ENCODE measurements at places on chromosomes 11 and 22. TPM values are rescaled to one million over a fixed set of nuclear protein-coding genes. Genes with fewer than 3 reads are reported as not detected.
A peak's percentile ranks its signal among the peaks of the same experiment; 100 is the strongest.

- no peak for DNase-seq
These were observed 72.1 kb downstream of the CELSR1 start for GRCh38 chr22:46465345-46465720.

GRCh38 chr22:45581549-45582080 is 78.9 kb downstream of the FBLN1 start:
- no peak for DNase-seq

TMEM134 gene
- total RNA-seq, result 134 TPM

GRCh38 chr11:85989746-85990145 is 79.1 kb downstream of the PICALM start:
- no peak for DNase-seq

DNA sequence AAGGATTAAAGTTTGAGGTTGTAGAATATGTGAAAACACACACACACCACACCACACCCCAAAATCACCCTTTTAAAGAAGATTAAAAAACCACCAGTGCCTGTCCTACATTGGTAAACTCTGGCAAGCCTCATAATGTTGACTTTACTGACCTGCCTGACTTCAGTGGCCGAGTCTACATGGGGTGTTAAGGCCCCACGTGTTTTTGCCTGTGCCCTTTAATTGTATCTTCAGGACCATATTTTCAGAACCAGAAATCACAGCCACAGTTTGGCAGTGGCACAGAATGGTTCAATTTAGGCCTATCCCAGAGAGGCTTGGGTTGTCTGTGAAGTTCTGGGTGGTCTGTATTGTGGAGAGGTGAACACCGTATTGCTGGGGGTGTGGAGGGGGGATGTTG is 33.4 kb downstream of the ZBTB16 start:
- DNase-seq, result peak; percentile 54

SLC1A2 gene
- 2.2 TPM for total RNA-seq

CCDC89 gene
- 2.6 TPM for total RNA-seq

GRCh38 chr11:44711113-44711786 is 15.5 kb upstream of the TSPAN18 start:
- no peak for DNase-seq

DNA sequence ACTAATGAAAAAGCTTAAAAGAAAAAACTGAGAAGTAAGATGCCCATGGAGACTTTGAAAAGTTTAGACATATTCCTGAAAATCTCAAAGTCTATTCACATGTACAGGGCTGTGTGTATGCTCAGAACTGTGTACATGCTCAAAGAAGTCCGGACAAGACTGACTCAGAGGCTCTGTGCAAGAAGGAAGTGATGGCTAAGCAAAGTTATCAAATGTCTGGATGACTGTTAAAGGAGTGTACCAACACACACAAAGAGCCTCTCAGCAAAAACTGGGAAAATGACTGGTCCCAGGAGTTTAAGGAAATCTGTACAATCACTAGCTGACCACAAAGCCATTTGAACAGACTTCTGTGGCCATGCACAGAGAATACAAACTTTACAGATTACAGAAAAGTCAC is 33.1 kb upstream of the ARHGAP32 start:
- no peak for DNase-seq

DNA sequence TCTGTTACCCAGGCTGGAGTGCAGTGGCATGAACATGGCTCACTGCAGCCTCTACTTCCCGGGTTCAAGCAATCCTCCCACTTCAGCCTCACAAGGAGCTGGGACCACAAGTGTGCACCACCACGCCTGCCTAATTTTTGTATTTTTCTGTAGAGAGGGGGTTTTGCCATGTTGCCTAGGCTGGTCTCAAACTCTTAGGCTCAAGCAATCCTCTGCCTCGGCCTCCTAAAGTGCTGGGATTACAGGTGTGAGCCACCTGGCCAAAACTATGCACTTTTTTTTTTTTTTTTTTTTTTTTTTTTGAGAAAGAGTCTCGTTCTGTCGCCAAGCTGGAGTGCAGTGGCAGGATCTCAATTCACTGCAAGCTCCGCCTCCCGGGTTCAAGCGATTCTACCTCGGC is 12.4 kb upstream of the CLDN5 start:
- no peak for DNase-seq

- no peak for DNase-seq
These were observed 1563.7 kb upstream of the TENM4 start for GRCh38 chr11:81004576-81004975.

- DNase-seq, result no peak
These were observed 4.0 kb downstream of the YPEL4 start for GRCh38 chr11:57645689-57646085.

DNA sequence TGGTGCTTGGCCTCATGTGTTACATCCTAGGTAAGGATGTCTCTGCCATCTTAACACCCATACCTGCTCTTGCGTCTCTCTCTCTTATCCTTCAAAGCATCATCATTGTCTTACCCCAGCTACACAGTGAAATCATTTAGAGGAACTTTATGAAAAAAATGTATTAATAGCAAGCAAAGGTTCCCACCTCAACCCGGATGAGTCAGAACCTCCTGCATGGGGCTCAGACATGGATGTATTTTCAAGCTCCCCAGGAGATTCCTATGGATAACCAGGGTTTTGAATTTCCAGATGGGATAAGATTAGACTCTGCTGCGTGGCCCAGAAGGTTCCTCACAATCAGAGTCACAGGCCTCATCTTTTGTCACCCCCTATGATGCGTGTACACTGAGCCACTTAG is 89.1 kb upstream of the NNMT start:
- no peak for DNase-seq

DNA sequence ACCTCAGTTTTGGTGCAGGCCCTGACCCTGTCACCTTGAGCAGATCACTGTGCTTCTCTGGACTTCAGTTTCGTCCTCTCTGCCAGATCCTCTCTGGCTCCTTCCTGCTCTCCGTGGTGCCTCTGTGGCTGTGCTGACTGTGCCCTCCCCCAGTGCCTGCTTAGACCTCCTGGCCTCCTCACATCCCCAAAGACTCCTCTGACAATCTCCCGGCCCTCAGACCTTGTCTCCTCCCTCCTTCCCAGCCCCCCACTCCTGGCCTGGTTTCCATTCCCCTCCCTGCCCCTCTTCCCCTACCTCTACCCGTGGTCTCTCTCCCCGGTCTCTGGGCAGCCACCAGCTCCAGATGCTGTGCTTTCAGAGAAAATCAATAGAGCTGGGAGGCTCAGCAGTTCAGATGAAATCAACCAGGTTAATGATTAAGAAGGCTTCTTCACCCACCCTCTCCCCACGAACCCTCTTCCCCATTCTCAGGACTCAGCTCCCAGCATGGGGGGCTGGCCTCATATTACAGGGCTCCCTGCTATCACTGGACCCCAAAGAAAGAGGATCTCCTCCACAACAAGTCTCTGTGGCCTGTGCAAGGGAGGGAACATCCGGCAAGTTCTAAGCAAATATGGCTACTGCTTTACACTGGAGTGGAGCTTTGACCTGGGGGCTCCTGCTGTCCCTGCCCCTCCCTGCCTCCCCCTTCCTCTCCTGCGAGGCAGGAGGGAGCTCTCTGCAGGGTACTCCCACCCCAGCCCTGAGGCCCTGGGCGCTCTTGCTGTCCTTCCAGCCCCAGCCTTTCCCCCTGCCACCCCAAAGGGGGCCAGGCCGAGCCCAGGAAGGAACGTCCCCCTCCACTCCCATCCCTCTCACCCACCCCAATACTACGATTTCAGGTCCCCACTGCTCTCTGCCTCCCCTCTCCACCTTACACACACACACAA is 8.5 kb downstream of the BACE1-AS start:
- no peak for DNase-seq

DNA sequence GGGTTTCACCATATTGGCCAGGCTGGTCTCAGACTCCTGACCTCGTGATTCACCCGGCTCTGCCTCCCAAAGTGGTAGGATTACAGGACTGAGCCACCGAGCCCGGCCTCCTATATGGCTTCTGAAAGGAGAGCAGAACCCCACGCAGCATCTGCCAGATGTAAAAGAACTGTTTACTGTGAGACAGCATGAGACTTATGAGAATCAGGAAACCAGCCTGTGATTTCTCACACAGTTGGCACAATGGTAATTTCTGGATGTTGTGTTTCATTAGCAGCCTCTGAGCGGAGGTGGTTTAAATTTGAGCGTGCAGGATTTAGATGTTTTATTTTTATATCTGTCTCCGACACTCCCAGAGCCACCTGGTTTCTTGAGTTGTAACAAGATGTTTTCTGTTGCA is 33.8 kb downstream of the CEP164 start:
- no peak for DNase-seq

DNA sequence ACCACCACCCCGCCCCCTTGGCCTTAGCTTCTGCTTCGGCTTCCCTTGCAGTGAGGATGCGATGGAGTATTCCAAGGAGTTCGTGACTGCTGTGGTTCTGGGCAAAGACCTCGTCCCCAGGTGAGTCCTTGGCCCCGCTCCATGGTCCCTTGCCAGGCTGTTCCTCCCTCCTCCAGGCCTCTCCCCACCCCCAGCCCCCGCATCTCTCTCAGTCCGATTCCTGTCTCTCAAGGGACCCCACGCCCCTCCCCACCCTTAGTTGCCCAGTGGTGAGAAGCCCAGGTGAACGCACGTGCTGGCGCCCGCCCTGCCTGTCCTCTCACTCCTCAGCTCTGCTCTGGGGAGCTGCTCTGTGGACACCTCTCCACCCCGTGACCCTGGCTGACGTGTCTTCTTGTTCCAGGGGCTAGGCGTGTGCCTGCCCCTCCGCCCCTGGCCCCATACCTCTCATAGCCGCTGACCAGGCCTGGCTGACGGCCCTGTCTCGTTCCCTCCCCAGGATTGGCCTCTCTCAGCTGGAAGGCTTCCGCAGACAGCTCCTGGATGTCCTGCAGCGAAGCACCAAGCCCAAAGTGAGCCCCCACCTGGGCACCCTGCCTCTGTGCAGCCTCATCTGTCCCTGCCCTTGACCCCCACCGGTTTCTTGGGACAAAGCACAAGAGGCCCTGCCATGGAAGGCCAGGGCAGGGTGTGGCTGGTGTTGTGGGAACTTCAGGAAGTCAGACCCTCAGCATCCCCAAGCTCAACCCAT is 14.6 kb upstream of the MYRF start:
- no peak for DNase-seq

TRAPPC4 gene
- 51.8 TPM for total RNA-seq

DNA sequence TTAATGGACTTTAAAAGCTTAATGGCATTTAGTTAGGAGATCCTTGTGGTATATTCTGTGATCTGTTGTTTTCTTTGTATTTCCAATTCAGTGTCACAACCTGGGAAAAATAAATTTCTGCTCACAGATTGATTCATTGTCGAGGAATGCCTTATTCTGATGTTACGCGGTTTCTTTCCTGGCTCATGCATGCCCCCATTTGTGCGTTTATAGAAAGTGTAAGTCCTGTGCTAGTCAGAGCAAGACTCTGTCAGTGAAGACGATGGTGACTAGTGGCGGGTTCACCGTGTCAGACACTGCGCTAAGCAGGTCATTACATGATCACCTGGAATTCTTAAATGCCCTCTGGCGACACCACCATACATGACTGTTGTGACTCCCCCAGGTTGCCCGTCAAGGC is 169.4 kb downstream of the TBC1D22A start:
- no peak for DNase-seq

LRRC10B gene
- total RNA-seq, result 0.71 TPM

DNA sequence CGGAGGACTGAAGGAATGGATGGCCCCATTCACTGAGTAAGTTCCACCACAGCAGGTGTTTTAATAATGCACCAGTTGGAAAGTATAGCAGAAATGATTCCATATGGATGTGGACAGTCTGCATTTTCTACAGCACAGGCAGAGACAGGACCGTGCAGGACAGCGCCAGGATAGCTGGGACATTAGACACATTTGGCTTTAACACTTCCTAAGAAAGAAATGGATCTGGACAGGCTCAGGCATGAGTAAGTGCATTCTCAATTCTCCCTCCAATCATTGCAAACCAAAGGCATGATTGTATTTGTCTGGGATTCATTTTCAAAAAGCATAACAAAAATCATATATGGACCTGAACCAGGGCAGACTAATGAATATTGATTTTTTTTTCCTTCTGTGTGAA is 233.0 kb upstream of the POU2AF2 start:
- no peak for DNase-seq

- peak; percentile 63 for DNase-seq
These were observed 32.2 kb downstream of the ZBTB16 start for GRCh38 chr11:114091516-114092397.

GRCh38 chr11:72333661-72334060 is 89.7 kb upstream of the PHOX2A start:
- no peak for DNase-seq

GRCh38 chr11:29452146-29452545 is 564.7 kb downstream of the KCNA4 start:
- DNase-seq, result no peak

GRCh38 chr22:45413368-45414211 is at the start of the genes RIBC2 and SMC1B:
TSS of gene RIBC2 (plus strand) at chr22:45413693. CDS start at chr22:45413887, 194 bp downstream.
TSS of gene SMC1B (minus strand) at chr22:45413599. CDS start at chr22:45413567, 32 bp downstream.
- DNase-seq, result peak; percentile 91

GLYAT gene
- not detected for total RNA-seq

- no peak for DNase-seq
These were observed 5.1 kb downstream of the TBX1 start for GRCh38 chr22:19765477-19766239.

PHOX2A gene
- total RNA-seq, result 0.82 TPM

DNA sequence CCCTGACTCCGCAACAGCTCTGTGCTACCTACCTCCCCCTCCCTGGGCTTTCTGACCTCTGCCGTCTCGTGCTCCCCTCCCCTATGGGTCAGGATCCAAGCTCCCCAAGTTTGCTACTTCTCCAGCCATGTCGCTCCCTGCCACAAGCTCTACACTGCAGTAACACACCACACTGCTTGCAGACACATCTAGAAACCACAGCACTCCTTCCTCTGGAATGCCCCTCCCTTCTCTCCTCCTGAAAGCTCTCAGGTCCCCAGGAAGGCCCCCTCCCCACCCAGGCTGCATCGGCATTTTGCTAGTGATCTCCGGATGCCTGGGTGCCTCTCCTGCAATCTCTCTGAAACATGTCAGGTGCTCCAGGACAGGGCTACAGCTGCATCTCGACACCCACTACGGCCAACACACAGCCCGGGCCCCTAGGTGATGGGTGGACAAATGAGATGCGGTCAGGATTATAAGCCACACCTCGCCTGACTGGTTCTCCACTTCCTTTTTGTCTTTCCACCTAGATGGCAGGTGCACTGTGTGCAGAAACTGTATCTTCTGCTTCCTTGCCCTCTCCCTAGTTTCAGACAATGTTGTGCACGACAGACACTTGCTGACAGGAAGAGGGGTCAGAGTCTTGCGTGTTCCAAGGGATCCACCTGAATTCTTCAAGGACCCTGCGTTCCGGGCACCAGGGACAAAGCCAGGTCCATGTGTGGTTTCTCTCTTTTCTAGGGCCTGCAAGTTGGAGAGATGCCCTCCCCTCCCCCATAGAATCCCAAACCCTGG is 22.9 kb downstream of the RPUSD4 start:
- no peak for DNase-seq
